ENCODE measurements at places on chromosomes 7 and 10.

DNA sequence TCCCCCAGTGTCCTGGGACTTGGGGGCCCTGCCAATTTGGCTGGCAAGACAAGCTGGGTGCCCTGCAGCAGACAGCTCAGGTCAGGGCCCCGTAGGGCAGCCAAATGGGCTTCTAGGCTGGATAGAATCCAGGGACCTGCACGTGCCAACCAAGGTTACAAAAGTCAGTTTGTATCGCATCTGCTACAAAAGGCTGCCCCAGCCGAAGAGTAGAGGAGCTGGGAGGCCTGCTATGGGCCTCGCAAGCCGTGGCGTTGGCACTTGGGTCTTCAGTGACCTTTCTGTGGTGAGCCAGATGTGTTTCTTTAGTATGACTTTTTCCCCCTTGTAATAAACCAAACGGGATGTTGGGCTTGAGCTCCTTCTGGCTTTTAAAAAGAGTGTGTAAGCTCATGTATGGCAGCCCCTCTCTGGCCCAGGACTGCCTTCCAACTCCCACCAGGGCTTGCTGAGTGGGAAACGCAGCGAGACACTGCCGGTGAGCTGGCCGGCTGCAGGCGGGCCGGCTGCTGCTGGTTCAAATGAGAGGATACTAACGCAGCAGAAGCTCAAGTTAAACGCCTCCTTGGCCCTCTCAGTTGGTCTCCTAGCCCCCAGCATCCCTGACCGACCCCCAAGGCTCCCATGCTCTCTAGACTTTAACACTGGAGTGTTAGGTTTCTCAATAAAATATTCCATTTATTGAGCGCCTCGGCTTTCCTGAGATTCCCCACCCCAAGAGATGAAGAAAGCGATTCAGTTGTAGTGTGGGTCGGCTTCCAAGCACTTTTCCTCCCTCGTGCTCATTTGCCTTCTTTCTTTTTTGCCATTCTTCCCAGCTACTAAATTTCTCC, 3.1 kb upstream of the HOXA10 start:
- peak; percentile 20 for DNase-seq

DNA sequence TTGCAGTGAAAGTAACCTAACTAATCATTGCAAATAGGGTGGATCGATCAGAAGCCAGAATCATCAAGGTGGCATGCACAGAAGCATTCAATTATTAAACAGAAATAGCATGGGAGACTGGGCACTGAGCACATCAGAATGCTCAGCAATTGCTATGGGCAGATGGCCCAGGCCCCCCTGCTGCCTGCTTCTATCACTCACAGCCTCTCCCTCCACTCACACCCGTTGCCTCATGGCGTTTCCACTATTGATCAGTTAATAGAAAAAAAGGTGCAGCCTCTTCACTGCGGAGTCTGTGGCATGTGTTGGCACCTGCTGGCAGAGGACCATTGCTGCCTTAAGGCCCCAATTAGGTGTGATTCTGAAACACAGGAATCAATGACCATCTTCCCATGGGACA, 11.2 kb upstream of the HTR5A start:
- no peak for DNase-seq

DNA sequence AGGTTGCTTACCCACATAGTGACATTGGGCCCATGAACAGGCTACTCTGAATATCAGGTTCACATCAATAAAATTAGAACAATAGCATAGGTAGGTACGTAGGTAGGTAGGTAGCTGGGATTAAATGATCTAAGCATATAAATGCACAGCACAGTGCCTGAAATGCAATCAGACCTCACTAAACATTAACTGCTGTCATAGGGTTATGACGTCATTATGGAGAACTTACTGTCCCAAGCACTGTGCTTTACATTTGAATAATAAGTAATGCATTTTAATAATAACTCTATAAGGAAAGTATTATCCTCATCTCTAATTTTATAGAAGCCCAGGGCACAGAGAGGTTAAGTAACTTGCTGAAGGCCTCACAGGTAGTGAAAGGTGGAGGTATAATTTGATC, 112.5 kb downstream of the RPS24 start:
- no peak for DNase-seq

DNA sequence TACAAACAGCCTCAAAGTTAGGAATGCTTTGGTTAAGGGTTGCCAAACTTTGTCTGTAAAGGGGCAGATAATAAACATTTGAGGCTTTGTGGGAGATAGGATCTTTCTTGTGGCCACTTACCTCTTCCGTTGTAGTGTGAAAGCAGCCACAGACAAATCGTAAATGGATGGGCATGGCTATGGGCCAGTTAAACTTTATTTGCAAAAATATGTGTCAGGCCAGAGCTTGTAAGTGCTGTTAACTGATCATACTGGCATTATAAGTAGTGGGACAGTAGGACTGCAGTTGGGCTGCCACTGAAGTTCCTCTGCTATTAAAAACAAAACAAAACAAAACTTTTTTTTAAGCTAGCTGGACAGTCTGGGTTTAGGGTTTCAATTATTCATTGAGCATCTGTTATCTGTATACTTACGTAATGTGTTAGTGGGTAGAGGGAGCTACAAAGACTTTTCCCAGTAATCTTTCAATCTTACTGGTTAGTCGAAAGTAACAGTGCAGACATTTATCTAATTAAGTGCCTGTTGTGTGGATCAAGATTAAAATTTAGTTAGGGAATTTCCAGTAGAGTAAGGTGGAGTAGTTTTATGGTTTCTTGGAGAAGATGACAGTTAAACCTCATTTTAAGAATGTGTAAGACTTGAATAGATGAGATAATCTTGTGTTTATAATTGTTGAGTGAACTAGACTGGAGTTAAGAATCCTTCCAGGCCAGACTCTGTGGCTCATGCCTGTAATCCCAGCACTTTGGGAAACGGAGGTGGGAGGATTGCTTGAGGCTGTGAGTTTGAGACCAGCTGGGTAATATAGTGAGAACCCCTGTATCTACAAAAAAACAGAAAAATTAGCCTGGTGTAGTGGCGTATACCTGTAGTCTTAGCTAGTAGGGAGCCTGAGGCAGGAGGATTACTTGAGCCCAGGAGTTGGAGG, 100.1 kb downstream of the BTRC start:
- no peak for DNase-seq

GRCh38 chr7:105742787-105743186, 133.6 kb downstream of the ATXN7L1 start:
- DNase-seq: no peak

DNA sequence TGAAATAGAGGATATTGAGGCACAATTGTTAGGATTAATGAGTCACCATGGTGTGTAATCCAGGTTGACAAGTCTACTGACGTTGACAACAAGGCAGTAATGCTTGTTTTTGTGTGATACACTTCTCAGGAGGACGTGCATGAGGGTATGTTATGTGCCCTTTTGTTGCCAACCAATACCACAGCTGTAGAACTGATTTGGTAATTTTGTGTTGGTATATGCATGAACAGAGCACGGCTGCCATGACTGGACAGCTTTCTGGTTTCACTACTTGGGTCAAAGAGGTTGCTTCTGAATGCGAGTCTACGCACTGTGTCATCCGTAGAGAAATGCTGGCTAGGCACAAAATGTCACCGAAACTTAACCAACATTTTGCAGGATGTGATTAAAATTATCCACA, 32.9 kb downstream of the PHTF2 start:
- DNase-seq: no peak

DNA sequence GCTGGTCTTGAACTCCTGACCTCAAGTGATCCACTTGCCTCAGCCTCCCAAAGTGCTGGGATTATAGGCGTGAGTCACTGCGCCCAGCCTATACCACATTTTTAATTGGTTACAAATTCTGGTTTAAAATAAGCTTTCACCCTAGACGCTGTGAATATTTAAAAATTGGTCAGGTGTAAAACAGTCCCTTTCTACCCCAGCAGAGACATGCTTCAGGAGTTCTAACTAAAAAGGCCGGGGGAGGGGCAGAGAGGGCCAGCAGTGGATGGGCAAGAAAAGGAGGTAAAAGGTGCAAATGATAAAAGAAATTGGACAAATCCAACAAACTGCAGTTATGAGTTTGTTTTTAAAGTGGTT, 70.0 kb downstream of the WAPL start:
- no peak for DNase-seq

- DNase-seq: no peak
Measured at GRCh38 chr7:26100406-26101339, 51.3 kb upstream of the NFE2L3 start.

- no peak for DNase-seq
Measured at GRCh38 chr7:100888291-100888987, 1.1 kb downstream of the UFSP1 start.
